ENCODE measurements at places on chromosomes 3 and 15. TPM values are rescaled to one million over a fixed set of nuclear protein-coding genes. Genes with fewer than 3 reads are reported as not detected.

ATP10A gene
- total RNA-seq, result 89.8 TPM

NPAP1 gene
- total RNA-seq, result not detected

SLCO2A1 gene
- total RNA-seq, result 7.9 TPM

EMC7 gene
- total RNA-seq, result 38.0 TPM

RASL12 gene
- 211 TPM for total RNA-seq

HIGD2B gene
- not detected for total RNA-seq

RAD51 gene
- total RNA-seq, result not detected

NT5DC2 gene
- 47.6 TPM for total RNA-seq

C2CD4B gene
- total RNA-seq, result 8.0 TPM

PEX11A gene
- 4.5 TPM for total RNA-seq

GOLGA8M gene
- not detected for total RNA-seq

HDC gene
- 8.3 TPM for total RNA-seq

GUCA1C gene
- total RNA-seq, result not detected

EAF2 gene
- 5.1 TPM for total RNA-seq

TRPM7 gene
- 61.7 TPM for total RNA-seq

C3orf20 gene
- not detected for total RNA-seq

NBEAL2 gene
- total RNA-seq, result 48.7 TPM

TGM4 gene
- not detected for total RNA-seq

LRTM1 gene
- total RNA-seq, result not detected
